Activated CD4-positive, alpha-beta memory T cell treated with anti-CD3 and anti-CD28 coated beads for 36 hours (primary cell): ENCODE measurements at places on chromosomes 11 and 22. TPM values are rescaled to one million over a fixed set of nuclear protein-coding genes. Genes with fewer than 3 reads are reported as not detected.
A peak's percentile ranks its signal among the peaks of the same experiment; 100 is the strongest.

Gene SCGB1D2
- not detected for total RNA-seq

Gene NEFH
- total RNA-seq: 4.1 TPM

Gene MTA2
- total RNA-seq: 167 TPM

Gene SAA4
- total RNA-seq: not detected

Gene RFPL1
- total RNA-seq: not detected

Gene NXPE1
- not detected for total RNA-seq

GRCh38 chr22:37601540-37602442, 6.8 kb upstream of the GGA1 start:
- no peak for DNase-seq

DNA sequence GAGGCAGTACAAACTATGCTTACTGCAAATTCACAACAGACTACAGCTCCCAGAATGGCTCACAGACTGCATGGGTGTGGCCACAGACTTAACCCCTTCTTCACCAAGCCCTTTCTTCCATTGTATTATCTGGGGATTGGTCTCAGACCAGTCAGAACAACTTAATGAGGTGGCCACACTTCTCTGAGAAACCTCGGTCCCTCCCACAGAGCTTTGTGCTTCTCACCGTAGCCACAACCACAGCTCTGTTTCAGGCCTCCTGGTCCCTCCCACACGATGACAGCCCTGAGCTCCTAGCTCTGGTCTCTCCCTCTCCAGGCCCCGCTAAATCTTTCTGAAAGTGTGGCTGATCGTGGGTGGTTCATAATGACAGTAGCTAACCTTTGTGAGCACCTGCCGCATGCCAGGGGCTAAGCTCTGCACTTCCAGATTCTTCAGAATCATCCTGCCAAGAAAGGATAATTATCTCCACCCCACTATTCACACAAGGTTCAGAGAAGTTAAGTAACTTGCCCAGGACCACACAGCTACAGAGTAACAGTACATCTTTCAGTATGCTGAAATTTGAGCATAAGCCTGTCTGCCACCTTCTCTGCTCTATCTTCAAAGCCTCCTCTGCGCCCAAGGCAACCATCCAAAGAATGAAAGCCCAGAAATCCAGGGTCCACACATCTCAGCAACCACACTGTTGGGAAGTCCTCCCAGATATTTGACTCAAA, 5.4 kb downstream of the PDE2A start:
- peak; percentile 86 for DNase-seq

DNA sequence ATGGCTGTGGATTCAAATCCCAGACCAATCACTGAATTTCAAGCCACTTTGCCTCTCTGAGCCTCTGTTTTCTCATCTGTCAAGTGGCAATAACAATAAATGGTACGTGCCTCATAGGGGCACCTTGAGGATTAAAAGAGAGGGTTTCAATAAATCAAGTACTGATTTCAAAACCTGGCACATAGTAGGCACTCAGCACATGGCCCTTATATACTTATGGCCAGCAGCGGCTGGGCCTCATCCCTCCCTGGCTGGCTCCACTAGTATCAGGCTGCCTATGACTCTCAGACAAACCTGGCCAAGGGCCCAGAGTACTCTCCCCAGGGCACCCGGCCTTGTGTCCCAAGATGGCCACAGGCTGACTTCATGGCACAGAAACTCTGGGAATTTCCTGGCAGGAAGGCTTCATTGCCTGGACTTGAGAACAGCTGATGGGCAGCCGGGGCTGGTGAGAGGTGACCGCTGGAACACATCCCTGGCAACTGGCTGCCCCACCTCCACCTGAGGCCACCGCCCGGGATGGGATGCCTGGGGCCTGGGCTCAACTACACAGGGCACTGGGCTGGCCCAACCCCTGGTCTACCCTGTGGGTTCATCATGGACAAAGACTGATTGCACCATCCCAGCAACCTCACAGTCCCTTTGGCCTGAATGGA, 3.4 kb downstream of the FADS3 start:
- DNase-seq: no peak

DNA sequence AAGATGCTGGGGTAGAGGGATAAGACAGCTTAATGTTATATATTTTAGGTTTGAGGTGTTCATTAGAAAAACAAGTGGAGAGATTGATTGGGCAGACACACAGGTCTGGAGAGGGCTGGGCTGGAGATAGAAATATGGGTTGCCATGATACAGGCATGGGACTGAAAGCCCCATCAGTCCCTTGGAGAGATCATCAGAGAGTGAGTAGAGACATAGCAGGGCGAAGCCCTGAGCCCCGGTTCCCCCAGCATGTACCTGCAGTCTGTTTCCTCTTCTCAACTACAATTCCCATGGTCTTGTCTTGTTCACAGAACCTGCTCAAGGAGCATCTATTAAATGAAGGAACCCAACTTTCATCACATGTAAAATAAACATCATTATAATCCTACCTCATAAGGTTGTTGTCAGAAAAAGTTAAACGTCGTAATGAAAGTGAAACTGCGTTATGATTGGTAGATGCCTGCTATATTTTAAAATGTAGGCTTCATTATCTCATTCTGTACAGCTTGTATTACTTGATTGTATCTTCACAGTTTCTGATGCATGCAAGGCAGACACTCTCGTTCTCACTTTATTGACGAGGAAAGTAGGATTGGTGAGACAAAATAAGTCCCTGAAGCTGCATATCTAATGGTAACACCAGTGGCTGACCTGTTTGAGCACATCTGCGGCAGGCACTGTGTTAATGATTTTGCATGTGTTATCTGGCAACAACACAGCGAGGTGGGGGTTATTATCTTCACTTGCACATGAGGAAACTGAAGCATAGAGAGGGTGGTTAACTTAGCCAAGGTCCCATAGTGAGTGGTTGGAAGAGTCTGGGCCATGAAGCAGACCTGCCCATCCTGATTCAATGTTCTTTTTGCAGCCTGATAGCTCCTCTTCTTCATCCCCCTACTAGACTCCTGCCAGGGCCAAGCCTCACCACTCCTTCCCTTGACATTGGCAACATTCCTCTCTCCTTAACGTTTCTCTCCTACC, 63.5 kb downstream of the ENDOD1 start:
- peak; percentile 35 for DNase-seq

DNA sequence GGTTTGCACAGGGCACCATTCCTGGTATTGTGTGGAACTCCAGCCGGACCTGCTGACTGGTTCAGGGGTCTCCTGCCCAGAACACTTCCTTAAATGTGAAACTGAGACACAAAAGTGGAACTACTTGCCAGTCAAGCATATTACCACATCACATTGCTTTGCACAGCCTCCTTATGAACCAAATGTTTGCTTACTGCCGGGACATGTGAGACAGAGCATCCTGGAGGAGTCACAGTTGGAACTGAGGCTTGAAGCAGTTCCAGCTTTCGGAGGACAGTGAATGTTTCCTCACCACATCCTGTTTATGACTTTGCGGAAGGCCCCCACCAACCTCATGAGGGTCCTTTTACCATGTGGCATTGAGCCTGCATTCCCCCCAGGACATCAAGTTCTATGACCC, 105.8 kb upstream of the ARHGAP42 start:
- DNase-seq: no peak

GRCh38 chr11:100441086-100441485, 246.0 kb upstream of the ARHGAP42 start:
- DNase-seq: no peak

DNA sequence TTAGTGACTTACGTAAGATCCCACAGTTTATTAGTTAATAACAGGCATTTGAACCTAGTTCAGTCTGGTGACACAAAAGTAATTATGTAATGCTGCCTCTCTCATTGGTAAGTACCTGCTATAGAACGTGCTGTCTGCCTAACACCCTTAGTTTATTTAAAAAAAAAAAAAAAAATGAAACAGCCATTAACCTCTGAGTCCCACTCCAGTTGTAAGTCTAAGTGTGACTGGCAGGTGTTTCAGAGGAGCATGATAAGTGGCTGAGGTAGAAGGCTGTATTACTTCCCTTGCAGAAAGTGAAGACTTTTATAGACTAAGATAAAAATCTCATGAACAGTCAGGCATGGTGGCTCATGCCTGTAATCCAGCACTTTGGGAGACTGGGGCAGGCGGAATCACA, 140.5 kb downstream of the TRIM44 start:
- no peak for DNase-seq

GRCh38 chr11:36452236-36452940, 57.7 kb downstream of the TRAF6 start:
- peak; percentile 64 for DNase-seq

- peak; percentile 64 for DNase-seq
Observed at GRCh38 chr11:60974726-60975125, 3.2 kb downstream of the CD6 start.

GRCh38 chr11:10797531-10797930, 11.2 kb downstream of the EIF4G2 start:
- DNase-seq: no peak

- DNase-seq: peak; percentile 59
Observed at GRCh38 chr11:34356913-34357700, 703 bp downstream of the ABTB2 start.

DNA sequence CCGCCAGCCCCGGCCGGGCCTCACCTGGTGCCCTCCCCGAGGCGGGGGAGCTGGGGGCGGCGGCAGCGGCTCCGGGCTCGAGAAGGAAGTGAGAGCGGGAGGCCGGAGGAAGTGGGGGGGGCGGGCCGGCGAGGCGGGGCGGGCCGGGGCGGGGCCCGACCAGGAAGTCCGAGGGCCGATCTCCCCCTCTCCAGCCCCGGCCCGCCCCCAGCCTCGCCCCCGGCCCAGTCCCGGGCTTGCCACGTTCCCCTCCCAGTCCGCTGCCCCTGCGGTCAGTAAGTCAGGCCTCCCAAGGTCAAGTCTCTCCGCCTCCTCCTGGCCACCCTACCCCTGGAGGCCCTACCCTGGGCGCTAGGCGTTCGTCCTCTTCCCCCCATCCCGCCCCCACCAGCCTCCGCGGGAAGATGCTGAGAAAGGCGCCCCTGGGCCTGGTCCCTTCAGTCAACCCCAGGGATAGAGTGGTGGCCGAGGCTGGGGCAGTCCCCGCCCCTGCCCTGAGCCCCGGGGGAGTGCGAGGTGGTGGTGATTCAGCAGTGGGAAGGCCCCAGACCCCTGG, at the start of gene RHOG:
Gene RHOG (minus strand): TSS at position 90 of the 556 bp plus-strand sequence. CDS start 12,821 bp downstream, outside the sequence.
- DNase-seq: no peak

- peak; percentile 15 for DNase-seq
Observed at GRCh38 chr11:90134478-90135003, at the start of gene NAALAD2. Gene NAALAD2 (plus strand): TSS chr11:90134663. CDS start chr11:90134759, 96 bp downstream.

DNA sequence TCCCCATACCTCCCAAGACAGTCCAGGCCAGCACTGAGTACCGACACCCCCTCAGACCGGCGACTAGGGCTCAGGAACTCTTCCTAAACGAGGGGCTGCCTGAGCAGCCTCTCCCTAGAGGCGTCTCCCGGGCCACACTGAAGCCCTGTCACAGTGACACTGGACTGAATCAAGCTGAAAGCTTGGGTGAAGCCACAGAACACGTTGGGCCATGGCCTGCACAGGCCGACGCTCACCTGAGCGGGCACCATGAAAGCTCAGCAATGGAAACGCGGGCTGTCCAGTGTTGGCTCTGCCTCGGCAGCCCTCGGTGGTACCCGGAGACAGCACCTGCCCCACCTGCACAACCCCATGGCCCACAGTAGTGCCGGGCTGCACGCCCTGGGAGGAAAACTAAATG, 42.7 kb upstream of the MOB2 start:
- no peak for DNase-seq

GRCh38 chr11:99020352-99021225, at the start of gene CNTN5:
Gene CNTN5 (plus strand): TSS chr11:99020949.
- DNase-seq: peak; percentile 22

GRCh38 chr11:57566005-57566904, 1.2 kb downstream of the UBE2L6 start:
- DNase-seq: peak; percentile 45

GRCh38 chr11:117977029-117977428, 9.2 kb upstream of the IL10RA start:
- no peak for DNase-seq

DNA sequence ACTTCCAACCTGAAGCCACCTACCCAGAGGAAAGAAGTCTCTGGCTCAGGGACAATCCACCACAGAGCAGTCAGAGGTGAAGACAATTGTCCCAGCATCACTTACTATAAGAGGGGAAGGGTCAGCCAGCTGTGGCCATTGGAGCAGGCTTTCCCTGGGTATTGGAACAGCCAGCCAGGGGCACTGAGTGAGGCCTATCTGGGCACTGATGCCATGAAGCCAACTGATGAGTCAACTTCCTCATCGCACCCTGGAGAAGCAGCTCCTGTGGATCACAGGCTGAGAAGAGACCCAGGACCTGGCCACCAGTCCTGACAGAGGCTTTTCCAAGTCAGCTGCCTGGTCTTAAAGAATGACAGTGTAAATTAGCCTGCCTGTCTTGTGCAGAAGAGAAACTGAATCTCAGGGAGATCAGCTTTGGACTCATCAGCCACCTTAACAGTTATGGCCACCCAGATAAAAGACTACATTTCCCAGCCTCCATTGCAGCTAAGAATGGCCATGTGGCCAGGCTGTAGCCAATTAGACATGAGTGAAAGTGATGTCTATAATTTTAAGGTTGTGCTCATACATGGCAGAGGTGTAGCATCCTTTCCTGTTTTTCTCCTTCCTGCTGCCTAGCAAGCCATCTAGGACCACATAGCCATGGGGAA, 19.0 kb downstream of the CHST1 start:
- no peak for DNase-seq

GRCh38 chr11:45237711-45238315, 48.3 kb downstream of the SYT13 start:
- DNase-seq: no peak

GRCh38 chr11:10455637-10456487, 798 bp downstream of the AMPD3 start:
- DNase-seq: peak; percentile 89

DNA sequence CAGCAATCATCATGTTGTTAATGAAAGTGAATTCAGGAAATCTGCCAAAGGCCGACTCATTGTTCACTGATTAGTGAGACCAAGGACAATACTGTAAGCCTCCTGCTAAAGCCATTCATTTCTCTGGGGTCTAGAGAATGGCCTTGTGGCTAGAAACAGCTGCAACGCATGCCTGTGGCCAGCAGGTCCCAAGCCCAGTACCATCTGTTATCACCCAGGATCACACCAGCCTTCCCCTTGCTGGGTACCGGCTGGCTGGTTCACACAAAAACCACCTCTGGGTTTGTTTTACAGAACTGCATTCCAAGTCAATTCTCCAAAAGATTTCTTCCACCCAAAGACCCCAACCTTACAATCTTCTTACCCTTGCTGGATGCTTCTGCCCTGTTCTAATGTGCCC, 1.1 kb downstream of the PLAAT5 start:
- DNase-seq: no peak

DNA sequence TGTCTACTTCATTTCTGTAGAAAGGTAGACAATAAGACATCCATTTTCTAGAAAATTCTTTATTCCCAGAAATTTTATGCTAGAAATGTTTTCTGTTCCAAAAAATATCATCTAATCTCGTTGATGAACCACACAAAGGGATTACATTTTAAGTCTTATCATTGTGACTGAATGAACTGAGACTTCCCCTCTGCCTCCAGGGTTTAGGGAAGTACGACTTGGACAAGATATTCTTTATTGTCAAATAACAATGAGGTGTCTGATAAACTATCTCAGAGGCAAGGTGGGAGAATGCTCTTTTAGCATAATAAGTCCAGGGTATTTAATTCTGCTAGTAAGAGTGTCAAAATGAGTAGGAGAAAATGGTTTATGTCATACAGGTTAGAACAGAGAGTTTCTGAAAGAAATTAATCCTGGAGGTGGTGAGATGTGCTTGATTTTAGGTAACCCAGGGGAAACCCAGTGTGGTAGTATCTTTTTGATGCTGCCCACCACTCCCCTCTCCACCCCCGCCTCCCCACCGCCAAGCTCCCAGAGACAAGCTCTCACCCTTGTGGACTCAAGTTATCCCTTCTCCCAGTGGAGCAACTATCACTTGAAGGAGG, 100.6 kb downstream of the CD44 start:
- DNase-seq: peak; percentile 41

GRCh38 chr22:29948385-29948769, 65.4 kb downstream of the MTMR3 start:
- DNase-seq: no peak
